ENCODE measurements at places on chromosomes 16 and 17.

GRCh38 chr17:40443988-40444899 lies 994 bp downstream of the IGFBP4 start:
- DNase-seq, result no peak

- peak; percentile 76 for DNase-seq
Observed at GRCh38 chr17:15944759-15945526, at the start of gene ADORA2B. TSS of gene ADORA2B (plus strand) at chr17:15945130. CDS start at chr17:15945249, 119 bp downstream.

GRCh38 chr16:30509081-30509765 lies 17.1 kb downstream of the ZNF768 start:
- DNase-seq, result no peak

DNA sequence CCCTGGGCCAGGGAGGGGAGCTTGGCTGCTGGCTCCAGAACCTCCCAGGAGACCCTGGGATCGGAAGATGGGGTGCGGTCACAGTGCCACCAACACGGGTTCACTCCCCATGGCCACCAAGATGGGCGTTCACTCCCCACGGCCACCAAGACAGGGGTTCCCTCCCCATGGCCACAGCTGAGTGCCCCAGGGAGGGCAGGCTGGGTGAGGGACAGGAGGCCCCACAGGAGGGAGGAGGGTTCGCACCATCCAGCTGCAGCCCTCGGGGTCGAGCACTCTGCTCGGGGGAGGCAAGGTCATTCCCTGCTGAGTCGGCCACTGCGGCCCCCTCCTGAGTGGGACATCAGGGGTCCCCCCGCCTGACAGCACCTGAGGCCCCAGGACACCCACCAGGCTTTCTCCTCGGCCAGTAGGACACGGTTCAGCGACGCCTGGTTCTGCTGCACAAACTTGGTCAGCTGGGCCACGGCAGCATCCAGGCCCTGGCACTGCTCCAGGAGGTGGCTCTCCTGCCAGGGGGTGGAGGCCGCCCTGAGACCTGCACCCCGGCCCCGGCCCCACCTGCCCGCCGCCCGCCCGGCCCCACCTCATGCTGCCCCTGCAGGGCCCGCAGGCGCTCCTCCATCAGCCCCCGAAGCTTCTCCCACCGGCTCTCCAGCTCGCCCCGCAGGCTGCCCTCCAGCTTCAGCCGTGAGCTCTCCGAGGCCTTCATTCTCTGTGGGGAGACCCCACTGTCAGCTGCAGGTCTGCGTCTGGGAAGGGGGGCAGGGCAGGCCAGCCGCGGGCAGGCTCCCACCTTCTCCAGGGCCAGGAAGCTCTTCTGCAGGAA lies 5.9 kb downstream of the CCDC154 start:
- no peak for DNase-seq

DNA sequence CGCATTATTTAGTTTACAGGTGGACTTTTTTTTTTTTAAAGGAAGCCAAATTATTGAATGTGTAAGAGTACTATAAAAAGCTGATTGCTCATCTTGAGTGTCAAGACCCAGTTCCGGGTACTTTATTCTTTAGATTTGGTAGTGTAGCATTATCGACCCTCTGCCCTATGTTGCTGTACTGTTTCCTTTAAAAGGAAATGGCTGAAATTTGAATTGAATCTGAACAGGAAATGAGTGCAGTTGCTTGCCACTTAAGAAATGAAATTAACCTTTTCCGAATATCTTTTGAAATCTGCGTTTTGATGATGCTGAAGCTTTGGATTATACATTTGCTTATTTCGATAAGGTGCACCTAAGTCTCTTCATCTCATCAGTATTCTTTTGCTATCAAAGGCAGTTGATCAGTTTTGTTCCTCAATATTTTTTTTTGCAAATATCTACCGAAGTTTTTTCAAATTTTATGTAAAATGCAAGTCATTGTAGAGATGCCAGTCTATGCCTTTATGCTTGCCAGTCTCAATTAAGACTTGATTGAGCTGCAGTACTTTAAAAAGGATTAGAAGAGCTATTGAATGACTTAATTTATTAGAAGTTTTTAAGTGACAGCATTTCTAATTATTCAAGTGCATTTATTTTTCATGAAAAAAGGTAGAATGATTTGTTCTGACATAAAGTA lies 1.8 kb downstream of the GGNBP2 start:
- no peak for DNase-seq

DNA sequence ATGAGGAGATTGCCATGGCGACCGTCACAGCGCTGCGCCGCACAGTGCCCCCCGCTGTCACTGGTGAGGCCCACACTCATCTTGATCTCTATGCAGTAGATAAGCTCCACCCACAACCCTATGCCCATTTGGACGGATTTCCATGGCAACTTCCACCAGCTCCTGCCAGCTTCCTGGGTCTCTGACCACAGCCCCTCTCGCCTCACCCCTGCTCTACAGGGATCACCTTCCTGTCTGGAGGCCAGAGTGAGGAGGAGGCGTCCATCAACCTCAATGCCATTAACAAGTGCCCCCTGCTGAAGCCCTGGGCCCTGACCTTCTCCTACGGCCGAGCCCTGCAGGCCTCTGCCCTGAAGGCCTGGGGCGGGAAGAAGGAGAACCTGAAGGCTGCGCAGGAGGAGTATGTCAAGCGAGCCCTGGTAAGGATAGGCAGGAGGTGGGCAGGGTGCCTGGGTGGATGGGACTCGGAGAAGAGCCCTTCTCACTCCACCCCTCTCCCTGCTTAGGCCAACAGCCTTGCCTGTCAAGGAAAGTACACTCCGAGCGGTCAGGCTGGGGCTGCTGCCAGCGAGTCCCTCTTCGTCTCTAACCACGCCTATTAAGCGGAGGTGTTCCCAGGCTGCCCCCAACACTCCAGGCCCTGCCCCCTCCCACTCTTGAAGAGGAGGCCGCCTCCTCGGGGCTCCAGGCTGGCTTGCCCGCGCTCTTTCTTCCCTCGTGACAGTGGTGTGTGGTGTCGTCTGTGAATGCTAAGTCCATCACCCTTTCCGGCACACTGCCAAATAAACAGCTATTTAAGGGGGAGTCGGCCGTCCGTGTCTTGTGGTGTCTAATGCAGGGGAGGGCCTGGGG lies 4.3 kb downstream of the ALDOA start:
- DNase-seq, result no peak

GRCh38 chr16:88497561-88498462 lies 44.7 kb downstream of the ZFPM1 start:
- no peak for DNase-seq

DNA sequence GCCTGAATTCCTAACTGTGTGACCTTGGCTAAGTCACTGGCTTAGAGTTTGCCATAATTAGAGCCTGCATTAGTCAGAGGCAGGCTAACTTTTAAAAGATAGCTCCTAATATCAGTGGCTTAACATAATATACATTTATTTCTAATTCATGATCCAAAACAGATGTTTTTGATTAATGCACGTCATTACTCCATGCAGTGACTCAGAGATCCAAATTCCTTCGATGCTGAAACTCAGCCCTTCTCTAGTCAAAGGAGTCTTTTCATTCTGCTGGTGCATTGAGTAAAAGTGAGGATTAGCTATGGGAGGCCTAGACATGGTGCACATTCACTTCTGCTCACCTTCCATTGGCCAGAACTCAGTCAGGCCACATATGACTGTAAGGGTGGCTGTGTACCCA lies 49.8 kb downstream of the IRX3 start:
- no peak for DNase-seq

DNA sequence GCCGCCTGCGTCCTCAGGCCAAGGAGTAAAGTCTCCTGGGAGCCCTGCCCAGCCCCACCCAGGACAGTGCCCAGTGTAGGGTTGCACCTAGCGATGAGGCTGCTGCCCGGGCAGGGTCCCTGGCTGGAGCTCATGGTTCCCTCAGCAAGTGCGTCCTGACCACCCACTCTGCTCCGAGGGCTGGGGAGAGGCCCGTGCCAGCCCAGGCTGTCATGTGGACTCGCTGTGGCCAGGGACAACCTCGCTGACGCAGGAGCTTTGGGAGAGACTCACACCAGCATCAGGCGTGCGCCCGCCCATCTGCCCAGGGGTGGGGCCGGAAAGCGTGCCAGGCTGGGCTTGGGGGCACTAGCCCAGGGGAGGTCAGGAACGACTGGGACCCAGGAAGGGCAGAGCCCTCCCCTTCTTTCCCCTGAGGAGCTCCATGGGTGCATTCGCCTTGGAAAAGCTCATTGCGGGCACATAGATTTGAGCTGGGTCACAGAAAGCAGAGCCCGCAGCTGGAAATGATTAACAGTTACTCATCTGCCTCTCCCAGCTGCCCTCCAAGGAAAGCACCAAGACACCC lies 19.7 kb downstream of the DPEP1 start:
- DNase-seq, result no peak

DNA sequence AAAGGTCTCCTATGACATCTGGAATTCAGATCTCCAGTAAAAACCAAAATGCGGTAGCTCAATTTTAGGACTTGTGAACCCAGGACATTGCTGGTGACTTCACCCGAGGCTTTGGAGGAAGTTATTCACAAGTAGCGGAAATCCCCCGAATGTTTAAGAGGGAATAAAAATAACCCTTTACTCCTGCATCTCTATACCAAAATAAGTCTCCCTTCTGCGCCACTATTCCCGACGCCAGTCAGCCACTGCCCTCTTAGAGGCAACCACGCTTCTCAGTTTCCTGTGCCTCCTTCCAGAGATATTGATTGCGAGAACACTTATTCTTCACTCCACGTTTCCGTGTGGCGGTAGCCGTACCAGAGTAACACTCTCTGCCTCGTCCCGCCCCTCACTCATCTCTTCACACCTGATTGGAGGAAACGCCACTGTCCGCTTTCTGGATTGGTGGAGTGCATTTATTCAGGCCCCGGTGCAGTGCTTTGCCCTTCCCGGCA lies 27.4 kb downstream of the EMP2 start:
- DNase-seq, result peak; percentile 94

GRCh38 chr16:26959416-26960009 lies 107.2 kb upstream of the C16orf82 start:
- DNase-seq, result no peak

- no peak for DNase-seq
Observed at GRCh38 chr16:2713523-2713922, 6.5 kb downstream of the PRSS27 start.

DNA sequence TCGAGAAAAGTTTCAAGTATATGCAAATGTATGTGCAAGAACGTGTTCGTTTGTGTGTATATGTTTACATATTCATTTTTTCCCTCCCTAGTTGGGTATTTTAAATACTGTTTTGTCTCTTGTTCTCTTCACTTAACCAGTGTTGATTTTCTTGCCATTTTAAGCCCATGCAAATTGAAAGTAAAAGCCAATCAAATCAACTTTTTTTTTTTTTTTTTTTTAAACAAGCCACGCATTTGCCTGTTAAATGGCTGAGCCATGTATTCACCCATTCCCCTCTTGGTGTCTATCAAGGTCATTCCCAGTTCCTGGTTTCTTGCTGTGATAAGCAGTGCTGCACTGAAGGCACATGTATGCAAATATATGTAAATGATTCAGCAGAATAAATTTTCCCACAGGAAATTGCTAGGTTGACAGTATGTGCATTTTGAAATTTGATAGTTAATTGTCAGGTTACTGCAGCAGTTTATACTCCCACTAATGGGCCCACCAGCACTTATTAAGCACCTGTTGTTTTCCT lies 12.2 kb downstream of the ABCC1 start:
- no peak for DNase-seq

DNA sequence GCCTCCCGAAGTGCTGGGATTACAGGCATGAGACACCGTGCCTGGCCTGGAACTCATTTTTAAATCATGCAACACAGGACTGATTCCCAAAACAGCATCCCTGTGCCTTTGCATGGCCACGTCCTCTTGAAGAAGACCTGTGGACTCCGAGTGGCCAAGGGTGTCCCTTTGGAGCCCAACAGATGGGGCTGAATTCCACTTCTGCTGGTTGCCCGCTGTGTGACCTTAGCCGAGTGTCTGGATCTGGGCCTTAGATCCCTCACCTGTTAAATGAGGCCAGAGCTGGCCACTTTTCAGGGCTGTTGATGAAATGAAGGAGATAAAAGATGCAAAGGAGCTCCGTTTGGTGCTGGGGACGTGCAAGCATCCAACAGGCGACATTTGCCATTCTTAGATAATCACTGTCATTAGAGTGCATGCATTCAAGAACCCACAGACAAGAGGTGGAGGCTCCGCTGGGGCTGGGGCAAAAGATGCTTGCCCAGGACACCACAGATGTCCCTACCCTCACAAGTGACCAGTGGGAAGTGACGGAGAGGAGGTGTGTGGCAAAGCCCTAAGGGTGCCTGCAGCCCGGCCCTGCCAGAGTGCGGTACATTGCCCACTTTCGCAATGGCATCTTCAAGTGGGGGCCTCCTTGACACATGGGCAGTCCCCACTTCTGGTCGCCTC lies 354.1 kb upstream of the TNRC6C start:
- no peak for DNase-seq

DNA sequence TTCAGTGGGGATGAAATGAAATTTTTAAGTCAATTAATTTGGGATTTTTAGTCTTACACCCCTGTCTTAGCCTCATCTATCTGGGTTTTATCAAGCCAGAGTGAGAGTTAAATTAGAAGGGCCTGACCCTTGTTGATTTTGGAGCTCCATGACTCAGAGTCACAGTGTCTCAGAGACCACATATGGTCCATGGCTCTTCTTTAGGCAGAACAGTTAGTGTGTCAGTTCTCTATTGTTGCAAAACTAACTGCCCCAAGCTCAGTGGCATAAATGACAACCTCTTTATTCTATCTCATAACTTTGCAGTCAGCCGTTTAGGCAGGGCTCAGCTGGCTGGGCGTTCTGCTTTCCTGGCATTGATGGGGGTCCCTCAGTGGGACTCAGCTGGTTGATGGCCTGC lies 44.7 kb downstream of the IRF8 start:
- DNase-seq, result no peak

GRCh38 chr17:7304179-7304578 lies 3.2 kb upstream of the EIF5A start:
- DNase-seq, result no peak

DNA sequence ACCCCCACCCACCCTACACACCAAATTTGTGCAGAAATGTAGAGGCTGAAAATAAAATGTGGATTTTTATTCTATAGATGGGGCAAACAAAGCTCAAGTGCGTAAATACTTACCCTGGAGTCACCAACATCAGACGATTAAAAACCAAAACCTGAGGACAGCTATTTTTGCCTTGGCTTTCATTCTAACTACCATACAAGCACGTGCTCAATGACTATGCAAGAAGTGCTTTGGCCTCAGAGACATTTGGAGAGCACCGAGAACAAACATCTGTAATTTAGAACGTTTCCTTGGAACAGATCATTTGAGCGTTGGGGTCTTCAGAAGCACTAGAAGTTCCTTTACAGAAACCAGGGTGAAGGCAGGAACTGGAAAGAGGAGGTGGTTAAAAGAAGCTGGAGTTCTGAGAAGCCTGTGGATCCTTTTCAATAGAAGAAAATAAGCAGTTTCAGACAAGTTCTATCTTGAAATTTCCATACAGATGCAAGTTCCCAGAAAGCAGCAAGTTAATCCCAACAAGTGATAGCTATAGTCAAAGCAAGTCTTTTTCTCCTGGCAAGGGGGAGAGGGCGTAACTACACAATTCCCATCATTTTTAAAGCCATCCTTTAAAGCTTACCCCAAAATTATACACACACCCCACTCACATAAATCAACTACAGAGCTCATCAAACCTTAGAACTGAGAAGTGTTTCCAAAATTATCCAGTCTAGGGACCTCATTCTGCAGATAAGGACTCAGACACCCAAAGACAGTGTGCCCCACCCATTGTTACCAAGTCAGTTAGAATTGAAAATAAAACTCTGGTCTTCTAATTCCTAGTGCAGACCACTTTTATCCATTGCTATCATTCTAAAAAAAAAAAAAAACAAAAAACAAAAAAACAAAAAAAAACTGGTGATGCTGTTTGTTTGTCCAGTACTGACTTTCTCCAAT lies 29.6 kb upstream of the CDRT4 start:
- no peak for DNase-seq

Measured in KBM-7 (cell line).